ENCODE measurements at places on chromosomes 7 and 10. TPM values are rescaled to one million over a fixed set of nuclear protein-coding genes. Genes with fewer than 3 reads are reported as not detected.

GRCh38 chr10:117410557-117410956, 35.3 kb upstream of the PDZD8 start:
- no peak for DNase-seq

MEPCE gene
- total RNA-seq: 25.9 TPM

- DNase-seq: no peak
These were observed 181.1 kb downstream of the HERPUD2 start for GRCh38 chr7:35513828-35514227.

DNA sequence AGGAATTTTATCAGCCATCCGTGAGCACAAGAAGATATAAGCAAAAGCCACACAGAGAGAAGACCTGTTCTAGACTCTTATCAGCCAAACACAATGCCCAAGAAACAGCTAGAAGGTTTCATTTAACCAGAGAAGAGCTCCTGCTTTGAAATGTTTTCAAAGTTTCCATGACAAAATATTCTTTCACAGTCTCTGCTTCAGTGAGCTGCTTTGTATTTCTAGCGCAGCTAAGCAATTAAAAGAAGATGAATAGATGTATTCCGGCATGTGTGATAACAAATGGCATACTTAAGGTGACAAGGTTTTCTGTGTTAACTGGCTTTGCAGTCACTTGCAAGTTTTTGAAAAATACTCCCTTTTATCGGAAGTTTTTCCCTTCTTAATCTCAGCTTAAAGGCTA, 78.9 kb upstream of the NXPH1 start:
- DNase-seq: no peak

C10orf67 gene
- total RNA-seq: not detected

EPHB6 gene
- total RNA-seq: 6.3 TPM

DNA sequence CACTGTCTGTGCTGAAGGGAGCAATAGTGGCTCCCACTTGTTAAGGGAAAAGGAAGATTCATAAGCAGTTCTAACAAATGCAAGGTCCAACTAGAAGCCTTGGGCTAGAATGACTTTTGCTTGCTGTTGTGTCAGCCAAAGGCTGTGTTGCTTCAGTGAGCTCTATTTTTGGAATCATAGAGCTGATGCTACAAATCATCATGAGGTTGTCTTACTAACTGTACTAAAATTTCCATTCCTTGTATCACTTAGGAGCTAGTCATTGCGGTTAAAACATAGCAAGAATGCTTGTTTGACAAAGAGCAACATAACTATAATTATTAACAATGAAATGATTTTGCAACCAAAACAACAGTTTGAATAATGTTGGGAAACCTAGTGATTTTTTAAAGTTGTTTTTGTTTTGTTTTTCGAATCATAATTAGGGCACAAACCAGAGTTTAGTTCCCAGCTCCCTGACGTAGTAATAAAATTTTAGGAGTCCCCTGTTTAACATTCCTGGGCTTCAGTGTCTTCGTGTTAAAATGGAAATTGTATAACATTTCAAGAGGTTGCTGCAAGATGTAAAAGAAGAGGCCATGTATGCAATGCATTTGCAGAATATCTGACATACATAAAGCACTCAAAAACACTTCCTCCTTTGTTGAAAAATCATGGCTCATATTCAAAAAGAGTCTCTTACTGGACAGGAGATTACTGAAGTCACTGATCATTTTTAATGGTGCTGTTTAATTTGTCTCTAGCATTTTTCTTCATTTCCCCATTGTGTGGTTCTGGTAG, 183.4 kb downstream of the MACC1 start:
- no peak for DNase-seq

DNA sequence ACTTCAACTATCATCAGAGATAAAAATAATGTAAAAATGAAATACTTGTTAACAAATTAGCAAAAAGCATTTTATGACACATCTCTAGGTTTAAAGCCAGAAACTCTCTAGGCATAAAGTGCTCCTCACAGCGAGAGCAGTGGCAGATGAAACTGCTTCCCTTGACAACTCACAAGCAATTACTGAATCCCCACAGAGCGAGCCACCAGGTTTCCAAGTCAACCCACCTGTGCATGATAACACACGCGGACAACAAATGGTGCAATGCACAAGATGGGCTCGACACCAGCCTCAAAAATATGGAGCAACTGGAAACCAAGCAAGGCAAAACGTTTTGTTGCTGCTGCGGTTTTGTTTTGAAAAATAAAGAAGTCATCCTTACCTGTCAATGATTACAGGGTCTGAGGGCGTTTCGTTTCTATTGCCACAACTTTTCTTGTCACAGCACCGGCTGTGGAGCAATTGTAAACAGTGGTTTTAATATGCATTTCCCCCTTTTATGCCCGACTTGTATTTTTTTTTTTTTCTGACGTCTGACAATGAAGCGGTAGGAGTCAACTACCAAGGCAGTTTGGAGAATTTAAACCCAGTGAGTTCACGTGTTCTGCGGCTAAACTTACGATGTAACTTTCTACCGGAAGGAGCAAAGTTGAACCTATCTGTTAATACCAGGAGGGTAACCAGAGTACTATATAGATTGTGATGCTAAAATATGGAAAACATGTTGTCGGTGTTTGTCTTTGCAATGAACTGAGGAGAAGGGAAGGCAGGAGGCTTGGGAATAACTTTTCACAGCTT, 7.0 kb downstream of the EBF3 start:
- DNase-seq: no peak

DNA sequence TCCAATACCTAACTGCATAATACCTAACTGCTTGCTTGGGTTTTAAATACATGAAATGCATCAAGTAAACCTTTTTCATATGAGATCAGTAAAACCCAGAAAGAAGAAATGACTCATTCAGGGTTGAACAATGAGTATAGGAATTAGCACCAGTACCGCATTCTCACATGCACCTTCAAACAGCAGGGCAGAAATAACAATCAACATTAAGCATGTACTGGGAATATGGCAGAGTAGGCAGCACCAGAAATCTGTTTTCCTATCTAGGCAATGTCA, 850.3 kb upstream of the SORCS1 start:
- no peak for DNase-seq

SPDYE2 gene
- not detected for total RNA-seq

- no peak for DNase-seq
These were observed 49.5 kb upstream of the ZNF746 start for GRCh38 chr7:149547126-149547525.

GRCh38 chr10:115918812-115919211, 354.2 kb downstream of the GFRA1 start:
- no peak for DNase-seq

GRCh38 chr10:126062131-126063032, 166.0 kb downstream of the FANK1 start:
- no peak for DNase-seq

- no peak for DNase-seq
These were observed 58.4 kb upstream of the TM9SF3 start for GRCh38 chr10:96645191-96645721.

DAGLB gene
- total RNA-seq: 25.1 TPM

DNA sequence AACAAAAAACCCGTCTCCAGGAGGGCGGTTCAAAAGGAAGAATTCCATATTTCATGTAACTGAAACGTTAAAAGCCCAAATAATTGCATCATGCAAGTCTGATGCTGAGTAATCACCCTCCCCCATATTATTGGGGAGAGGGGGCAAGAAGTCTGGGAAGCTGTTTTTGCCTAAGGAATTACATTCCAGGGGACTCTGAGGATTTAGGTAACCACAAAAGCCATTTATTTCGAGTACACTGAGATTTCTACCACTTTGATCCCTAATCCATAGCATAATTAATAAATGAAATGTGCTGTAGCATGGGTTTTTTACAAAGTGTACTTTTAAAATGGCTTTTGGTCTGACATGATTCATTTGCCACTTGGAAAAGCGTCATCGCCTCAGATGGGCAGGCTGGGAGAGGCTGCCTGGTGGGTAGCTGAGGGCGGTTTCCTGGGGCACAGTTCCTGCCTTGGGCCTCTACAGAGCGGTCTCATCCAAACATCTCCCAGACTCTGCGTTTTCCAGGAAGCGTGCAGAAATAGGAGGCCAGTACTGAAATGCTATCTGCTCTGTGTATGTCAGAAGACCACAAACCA, 106.5 kb downstream of the TCF7L2 start:
- DNase-seq: no peak

AKR1D1 gene
- not detected for total RNA-seq

CCDC3 gene
- total RNA-seq: 122 TPM

ADAMTS14 gene
- total RNA-seq: 0.61 TPM

DNA sequence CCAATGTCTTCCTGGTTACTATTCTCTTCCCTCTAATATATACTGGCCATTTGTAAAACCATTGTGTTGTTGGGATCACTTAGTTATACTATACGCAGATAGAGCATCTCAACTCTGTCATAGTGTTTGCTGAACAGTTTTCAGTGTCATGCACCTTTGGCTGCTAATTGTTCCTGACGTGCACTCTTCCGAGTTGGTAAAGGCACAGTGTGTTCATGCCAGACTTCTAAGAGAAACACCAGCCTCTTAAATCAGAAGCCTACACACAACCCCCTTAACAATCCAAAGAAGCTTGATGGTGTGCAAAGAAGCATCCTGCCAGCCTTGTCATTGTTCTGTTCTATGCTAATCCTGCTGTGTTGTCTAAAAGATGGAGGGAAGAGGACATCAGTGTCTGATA, 131.1 kb downstream of the MAPK8 start:
- no peak for DNase-seq

DNA sequence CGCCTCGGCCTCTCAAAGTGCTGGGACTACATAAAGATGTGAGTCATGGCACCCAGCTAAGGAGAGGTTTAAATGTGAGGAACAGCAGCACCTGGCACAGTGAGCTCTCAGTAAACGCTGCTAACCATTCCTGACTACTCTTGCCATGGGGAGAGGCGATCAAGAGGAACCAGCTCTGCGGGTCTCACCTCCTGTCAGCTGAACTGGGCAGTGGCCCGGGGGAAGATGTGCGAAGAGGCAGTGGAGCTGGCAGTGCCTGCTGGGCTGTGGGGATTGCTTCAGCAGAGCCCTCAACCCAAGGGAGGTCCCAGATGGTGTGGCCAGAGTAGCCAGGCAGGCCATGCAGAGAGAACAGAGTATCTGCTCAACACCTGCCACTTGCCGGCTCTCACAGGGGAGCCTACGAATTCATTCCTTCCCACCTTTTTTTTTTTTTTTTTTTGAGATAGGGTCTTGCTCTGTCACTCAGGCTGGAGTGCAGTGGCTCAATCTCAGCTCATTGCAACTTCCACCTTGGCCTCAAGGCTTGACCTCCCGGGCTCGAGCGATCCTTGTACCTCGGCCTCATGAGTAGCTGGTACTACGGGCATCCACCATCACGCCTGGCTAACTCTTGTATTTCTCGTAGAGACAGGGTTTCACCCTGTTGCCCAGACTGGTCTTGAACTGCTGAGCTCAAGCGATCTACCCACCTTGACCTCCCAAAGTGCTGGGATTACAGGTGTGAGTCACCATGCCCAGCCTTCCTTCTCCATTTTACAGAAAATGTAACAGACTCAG, 6.8 kb downstream of the POLM start:
- no peak for DNase-seq

DNA sequence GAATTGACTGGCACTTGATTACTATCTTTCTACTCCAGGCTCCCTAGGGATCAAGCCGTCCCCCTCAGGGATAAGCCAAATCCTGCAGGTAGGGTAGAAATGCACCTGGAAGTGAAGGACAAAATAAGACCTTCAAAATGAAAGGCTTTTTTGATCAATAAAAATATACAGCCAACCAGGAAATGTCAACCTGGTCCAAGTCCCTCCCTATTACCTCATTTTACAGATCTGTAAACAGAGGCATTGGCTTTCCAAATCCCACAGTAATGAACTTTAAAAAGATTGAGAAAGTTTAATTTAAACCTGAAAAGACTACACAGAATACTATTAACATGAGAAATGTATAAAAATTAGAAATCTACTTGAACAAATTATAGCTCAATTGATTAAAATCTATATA, 53.7 kb downstream of the UPF2 start:
- DNase-seq: no peak

- no peak for DNase-seq
These were observed 122.9 kb downstream of the RALA start for GRCh38 chr7:39746103-39746819.

GRCh38 chr7:70710651-70711050, 421.3 kb upstream of the GALNT17 start:
- no peak for DNase-seq

- no peak for DNase-seq
These were observed 65.7 kb upstream of the FERD3L start for GRCh38 chr7:19210893-19211413.

FOXP2 gene
- total RNA-seq: 7.9 TPM

DNA sequence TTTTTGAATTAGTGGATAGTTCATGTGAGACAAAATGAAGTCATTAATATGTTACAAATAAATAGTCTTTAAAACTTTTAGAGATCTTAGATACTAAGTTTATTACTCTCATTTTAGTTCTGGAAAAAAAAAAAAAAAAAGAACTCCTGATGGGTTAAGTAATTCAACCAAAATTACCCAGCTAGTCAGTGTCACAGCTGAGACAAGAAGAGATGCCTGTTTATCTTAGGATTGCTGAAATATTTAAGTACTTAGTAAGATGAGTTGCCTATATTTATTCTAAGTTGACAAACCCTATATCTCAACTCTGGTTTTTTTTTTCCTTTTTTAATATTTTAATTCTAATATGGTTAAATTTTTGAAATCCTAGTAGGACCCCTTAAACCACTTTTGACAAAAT, 781.0 kb upstream of the LRRN3 start:
- DNase-seq: no peak

ZNF503 gene
- 16.8 TPM for total RNA-seq

MYL10 gene
- not detected for total RNA-seq

JCAD gene
- total RNA-seq: 31.7 TPM

DNA sequence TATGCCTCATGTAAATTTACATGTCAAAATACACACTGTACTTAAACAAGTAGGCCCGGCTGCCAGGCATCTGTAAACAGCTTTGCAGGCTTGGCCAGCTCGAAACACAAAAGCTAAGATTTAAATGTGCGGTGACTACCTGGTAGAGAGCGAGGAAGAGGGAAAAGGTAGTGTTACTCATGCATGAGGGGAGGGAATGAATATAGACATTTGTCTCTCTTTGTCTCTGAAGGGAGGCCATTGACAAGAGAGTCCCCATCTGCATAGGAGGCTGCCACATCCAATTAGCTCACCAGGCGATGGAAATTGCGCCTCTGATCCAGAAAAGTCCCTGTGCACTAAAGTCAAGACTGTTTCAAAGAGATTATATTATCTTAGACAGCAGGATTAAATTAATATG, 535.8 kb downstream of the PTPRN2 start:
- DNase-seq: peak; percentile 20

DNA sequence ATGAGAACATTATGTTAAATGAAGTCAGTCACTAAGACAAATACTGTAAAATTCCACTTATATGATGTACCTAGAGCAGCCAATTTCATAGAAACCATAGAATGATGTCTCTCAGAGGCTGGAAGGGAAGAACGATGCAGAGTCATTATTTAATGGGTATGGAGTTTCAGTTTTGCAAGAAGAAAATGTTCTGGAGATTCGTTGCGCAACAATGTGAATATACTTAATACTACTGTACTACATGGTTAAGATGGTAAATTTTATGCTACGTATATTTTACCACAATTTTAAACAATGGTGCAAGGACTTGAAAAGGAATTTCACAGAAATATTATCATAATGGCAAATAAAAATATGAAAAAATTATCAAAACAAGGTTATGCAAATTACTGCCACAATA, 972.6 kb downstream of the KCNMA1 start:
- DNase-seq: no peak

GRCh38 chr10:96014473-96015102, 28.8 kb upstream of the CCNJ start:
- DNase-seq: no peak
